NCI-H510A (cell line): ENCODE measurements at places on chromosomes 4 and X.

DNA sequence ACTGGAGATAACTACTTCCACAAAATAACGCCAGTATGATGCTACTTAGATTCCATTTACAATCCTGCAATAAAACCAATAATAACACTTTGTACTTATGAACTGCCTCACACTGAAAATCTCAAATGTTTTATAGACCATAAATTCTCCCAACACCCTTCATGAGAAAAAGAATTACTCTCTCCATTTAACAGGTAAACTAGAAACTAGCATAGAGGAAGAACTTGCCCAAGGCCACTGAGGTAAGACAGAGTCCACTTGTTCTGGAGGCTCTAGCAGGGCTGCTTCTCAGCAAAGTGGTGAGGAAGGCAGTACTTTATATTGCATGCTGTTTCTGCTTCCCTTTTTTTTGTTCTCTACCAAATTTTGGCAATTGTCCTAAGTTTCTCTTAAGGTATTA is 11.5 kb upstream of the BMP3 start:
- DNase-seq: no peak

- DNase-seq: no peak
These were observed 176.4 kb upstream of the JADE1 start for GRCh38 chr4:128633067-128633466.

- no peak for DNase-seq
These were observed 258.1 kb upstream of the AGTR2 start for GRCh38 chrX:115912372-115912897.

DNA sequence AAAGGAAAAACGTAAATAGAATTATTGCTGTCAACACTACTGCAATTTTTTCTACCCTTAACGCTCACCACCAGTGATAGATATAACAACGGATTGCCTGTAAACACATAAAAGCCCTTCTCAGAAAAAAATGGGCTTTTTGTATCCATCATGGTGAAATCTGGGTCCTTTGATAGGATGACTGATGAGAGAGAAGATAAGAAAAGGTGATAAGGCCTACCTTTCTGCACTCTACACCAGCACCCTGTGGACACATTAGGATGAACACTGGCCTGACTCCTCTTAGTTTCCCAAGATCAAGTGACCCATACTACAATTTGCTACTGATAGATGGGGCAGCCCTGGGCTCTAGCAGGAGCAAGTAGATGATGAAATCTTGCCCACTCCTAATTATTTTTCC is 112.3 kb upstream of the RAP2C start:
- DNase-seq: no peak

GRCh38 chr4:26729547-26729946 is 131.1 kb upstream of the STIM2 start:
- no peak for DNase-seq

- no peak for DNase-seq
These were observed 37.9 kb upstream of the SEC24B start for GRCh38 chr4:109395694-109396093.

DNA sequence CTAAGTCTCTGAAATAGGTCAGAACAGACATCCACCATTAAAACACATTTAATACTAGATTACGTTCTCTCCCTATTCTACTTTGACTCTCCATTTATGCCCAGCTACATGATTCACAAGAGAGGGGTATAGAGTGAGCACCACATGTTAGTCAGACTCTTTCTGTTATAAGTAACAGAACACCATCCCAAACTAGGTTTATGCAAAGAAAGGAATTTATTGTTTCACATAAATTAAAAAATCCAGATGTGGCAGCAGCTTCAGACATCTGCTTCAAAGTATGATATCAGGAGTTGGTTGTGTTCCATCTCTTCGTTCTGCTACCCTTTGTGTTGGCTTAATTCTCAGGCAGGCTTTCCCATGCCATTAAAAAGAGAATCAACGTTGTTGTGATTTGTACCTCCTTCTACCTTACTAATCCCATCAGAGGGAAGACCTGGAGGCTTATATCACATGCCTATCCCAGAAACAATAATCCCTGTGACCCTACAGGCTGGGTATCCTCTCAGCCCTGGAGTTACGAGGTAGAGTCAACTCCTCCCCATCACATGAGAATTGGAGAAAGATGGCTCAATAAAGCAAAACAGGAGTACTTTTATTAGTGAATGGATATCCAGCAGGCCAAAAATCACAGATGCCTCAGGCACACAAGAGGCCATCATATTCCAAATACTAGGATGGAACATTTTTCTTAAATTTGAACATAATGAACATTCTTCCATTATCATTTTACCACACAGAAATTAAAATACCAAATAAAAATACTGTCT is 163.2 kb downstream of the SLC7A11 start:
- DNase-seq: no peak

GRCh38 chr4:58138786-58139668 is 1028.8 kb upstream of the IGFBP7 start:
- no peak for DNase-seq

DNA sequence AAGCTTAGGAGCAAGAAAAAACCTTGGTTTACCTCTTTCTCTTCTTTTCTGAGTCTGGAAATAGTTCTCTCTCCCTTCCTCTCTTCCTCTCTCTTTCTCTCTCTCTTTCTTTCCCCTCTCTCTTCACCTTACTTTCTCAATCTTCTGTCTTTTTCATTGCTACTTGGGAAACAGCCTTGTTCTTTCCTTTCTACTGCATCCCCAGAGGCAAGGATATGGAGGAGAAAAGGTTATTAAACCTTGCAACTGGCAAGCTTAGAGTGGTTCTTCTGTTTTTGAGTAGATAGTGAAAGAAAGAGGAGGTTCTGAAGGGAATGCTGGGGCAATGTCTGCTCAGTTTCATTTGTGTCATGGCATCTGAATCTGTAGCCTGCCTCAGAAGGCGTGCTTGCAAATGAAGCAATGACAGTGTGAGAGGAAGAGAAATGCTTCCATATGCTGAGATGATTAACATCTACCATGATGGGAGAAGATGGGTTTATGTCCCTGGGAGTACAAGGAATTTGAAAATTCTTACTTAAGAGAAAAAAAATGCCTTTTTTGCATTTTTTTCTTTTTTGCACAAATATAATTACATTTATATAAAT is 190.6 kb downstream of the CEP135 start:
- DNase-seq: no peak

DNA sequence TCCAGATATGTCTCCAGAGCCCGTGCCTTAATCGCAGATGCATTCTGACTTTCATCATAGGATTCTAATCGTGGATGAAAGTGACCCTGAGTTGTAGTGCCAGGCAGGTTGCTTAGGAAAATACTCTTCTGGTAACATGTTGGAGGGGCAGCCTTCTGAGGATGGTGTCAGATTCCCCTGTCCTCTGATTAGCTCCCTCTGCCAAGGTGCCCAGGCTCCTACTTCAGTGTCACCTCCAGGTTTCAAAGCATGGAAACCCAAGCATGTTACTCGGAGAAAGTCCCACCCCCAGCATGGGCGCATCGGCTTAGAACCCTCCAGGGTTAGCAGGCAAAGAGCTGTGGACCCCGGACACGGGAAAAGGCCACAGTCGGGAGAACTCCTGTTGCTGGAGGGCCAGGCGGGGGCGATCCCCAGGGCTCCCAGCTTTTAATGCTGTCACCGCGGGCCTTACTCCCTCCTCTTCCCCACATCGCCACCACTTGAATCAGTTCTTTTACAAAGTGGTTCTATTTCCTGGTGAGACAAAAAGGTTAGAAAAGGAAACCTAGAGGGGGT is 44.5 kb downstream of the TRIM2 start:
- no peak for DNase-seq

GRCh38 chr4:188175288-188175687 is 36.0 kb downstream of the TRIML1 start:
- no peak for DNase-seq

DNA sequence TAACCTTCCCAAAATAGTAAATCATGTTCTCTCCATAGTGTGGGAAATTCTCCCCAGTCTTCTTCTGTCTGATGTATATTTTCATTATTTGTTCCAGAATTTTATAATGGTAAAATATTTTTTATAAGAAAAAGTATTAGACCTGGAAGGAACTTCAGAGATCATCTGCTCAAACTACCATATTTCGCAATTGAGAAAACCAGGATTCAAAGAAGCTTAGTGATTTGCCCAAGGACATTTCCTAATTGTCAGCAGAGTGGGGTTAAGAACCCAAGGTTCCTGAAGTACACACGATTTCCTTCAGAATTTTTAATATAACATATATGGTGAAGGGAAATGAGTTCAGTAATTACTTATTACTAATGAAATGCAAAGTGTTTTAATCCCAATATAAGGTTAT is 24.1 kb downstream of the OCIAD1 start:
- no peak for DNase-seq

- DNase-seq: no peak
These were observed 99.8 kb downstream of the TRAPPC11 start for GRCh38 chr4:183758758-183759447.

DNA sequence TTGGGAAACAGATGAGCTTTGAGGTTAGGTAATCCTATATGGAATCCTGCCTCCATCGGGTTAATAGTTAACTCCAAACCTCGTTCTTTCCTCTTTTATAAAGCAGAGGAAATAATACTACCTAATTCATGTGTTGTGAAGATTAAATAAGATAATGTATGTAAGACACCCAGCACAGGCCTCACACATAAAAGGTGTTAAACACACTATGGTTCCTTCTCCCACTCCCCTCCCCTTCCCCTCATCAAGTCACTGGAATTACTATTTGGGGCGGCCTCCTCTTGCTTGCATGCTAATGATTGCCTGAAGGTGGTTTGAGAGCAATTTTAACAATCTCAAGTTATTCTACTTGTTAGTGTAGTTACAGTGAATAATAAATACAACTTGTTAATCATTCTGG is 404.4 kb upstream of the RASGEF1B start:
- DNase-seq: no peak

DNA sequence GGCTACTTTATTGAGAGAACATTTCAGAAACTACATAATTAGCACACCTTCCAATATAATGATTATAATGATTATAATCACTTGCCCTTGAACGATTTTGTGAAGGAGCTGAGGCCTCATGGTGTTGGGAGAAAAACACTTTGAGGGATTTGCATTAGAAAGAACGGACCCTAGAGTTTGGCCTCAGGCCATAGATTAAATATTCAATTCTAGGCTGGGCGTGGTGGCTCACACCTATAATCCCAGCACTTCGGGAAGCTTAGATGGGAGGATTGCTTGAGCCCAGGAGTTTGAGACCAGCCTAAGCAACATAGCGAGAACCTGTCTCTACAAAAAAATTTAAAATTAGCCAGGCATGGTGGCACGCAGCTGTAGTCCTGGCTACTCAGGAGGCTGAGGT is 12.9 kb upstream of the PRKG2 start:
- DNase-seq: no peak

GRCh38 chr4:96056346-96056934 is 216.5 kb downstream of the PDHA2 start:
- DNase-seq: no peak

- no peak for DNase-seq
These were observed 56.7 kb upstream of the COL25A1 start for GRCh38 chr4:109359040-109359646.

- no peak for DNase-seq
These were observed 82.6 kb upstream of the SLITRK2 start for GRCh38 chrX:145735036-145735435.
